ENCODE measurements at places on chromosomes 3 and 15. TPM values are rescaled to one million over a fixed set of nuclear protein-coding genes. Genes with fewer than 3 reads are reported as not detected.

GRCh38 chr3:40097131-40098117, 212.1 kb upstream of the EIF1B start:
- H3K36me3 ChIP-seq: no peaks in the 10 kb centered on the region
- no peak for DNase-seq
- H3K4me1 ChIP-seq: no peaks in the 10 kb centered on the region
- no peak overlapping the region for H3K4me3 ChIP-seq
- H3K27me3 ChIP-seq: no peaks in the 10 kb centered on the region

GRCh38 chr15:61132211-61132610, 96.9 kb downstream of the RORA start:
- no peaks in the 10 kb centered on the region for H3K27me3 ChIP-seq
- no peaks in the 10 kb centered on the region for H3K4me1 ChIP-seq
- H3K4me3 ChIP-seq: no peak overlapping the region
- H3K27ac ChIP-seq: no peak overlapping the region
- no peaks in the 10 kb centered on the region for H3K36me3 ChIP-seq

GRCh38 chr3:13451301-13451673, 28.8 kb upstream of the HDAC11 start:
- H3K36me3 ChIP-seq: no peaks in the 10 kb centered on the region
- no peak for DNase-seq
- peak overlapping the region; percentile 47 for H3K4me3 ChIP-seq
- no peaks in the 10 kb centered on the region for H3K27me3 ChIP-seq

DNA sequence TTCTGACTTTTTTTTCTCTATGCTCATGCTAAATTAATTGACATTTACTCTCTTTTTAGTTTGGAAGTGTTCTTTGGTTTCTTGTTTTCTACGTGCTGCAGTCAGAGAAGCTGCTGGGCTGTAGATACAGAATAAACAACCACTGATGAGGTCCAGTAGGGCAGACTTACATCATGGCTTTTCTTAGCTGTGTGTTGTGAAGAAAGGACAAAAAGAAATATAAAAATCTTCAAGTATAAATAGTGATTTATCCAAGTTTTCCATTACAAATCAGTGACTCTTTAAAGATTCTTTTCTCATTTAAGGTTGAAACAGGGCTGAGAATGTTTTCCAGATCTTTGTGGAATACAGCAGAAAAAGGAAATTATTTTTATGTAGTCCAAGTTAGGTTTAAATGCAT, 122.2 kb downstream of the CMSS1 start:
- no peak overlapping the region for H3K4me3 ChIP-seq
- no peak for DNase-seq
- H3K36me3 ChIP-seq: no peaks in the 10 kb centered on the region
- no peaks in the 10 kb centered on the region for H3K27me3 ChIP-seq
- H3K4me1 ChIP-seq: peaks cover 12% of the 10 kb centered on the region

DNA sequence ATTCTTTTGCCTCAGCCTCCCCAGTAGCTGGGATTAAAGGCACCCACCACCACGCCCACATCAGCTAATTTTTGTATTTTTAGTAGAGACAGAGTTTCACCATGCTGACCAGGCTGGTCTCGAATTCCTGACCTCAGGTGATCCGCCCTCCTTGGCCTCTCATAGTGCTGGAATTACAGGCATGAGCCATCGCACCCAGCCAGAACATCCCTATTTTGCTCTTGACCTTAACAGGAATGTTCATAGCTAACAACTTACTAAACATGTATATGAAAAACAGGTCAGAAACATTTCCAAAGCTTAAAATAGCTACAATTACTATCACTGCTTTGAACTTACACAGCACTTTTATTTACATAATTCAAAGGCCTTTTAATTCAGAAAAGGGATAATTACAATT, 33.7 kb downstream of the UQCC5 start:
- no peak overlapping the region for H3K27ac ChIP-seq
- no peaks in the 10 kb centered on the region for H3K4me1 ChIP-seq
- no peaks in the 10 kb centered on the region for H3K27me3 ChIP-seq
- H3K36me3 ChIP-seq: peaks cover 78% of the 10 kb centered on the region
- no peak overlapping the region for H3K4me3 ChIP-seq

GRCh38 chr3:109115451-109115850, 2.5 kb downstream of the MORC1 start:
- no peak overlapping the region for H3K27ac ChIP-seq
- H3K4me1 ChIP-seq: no peaks in the 10 kb centered on the region
- H3K27me3 ChIP-seq: no peaks in the 10 kb centered on the region
- no peaks in the 10 kb centered on the region for H3K36me3 ChIP-seq

GRCh38 chr3:197949191-197949777, 706 bp upstream of the RPL35A start:
- H3K27me3 ChIP-seq: no peaks in the 10 kb centered on the region
- H3K4me3 ChIP-seq: peak overlapping the region; percentile 80
- H3K4me1 ChIP-seq: peaks cover 29% of the 10 kb centered on the region
- H3K27ac ChIP-seq: peak overlapping the region; percentile 88
- no peak for DNase-seq

DNA sequence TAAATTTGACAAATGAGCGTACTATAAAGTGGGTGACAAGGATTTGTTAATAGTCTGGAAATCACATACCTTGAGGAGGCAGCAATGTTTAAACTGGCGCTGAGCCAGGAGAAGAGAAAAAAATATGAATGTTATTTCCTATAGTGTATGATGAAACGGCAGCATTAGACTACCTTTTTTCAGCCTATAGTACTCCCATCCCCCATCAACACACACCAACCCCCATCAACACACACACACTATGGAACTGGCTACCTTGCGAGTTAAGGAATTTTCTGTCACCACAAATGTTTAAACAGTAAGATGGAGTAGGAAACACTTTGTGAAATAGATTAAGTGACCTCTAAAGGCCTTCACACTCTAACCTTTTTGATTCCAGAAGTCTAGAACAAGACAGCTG, 46.8 kb upstream of the ZCWPW2 start:
- no peak overlapping the region for H3K27ac ChIP-seq
- no peaks in the 10 kb centered on the region for H3K27me3 ChIP-seq
- no peak overlapping the region for H3K4me3 ChIP-seq
- no peaks in the 10 kb centered on the region for H3K4me1 ChIP-seq
- DNase-seq: peak; percentile 15
- no peaks in the 10 kb centered on the region for H3K36me3 ChIP-seq

- H3K27ac ChIP-seq: no peak overlapping the region
- no peaks in the 10 kb centered on the region for H3K4me1 ChIP-seq
- no peak overlapping the region for H3K4me3 ChIP-seq
- DNase-seq: no peak
- H3K36me3 ChIP-seq: no peaks in the 10 kb centered on the region
Measured at GRCh38 chr3:35383216-35383615, 256.1 kb upstream of the ARPP21 start.

DNA sequence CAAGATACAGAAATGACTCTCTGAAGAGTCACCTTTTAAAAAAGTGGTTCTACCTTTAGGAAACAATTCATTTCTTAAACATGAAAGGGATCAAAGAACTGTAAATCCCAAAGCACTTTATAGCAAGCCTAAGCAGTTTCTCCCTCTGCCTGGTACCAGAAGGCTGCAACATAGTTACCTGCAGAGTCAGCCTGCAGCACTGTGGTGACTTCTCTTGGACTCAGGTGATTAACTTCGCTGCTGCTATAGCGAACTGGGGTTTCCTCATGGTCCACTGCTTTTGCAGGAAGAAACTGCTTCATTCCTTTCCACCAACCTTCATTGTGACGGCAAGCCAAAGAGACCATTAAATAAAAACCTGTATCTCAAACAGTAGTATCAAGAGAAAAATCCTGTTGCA, 37.3 kb downstream of the ST3GAL6 start:
- H3K4me1 ChIP-seq: no peaks in the 10 kb centered on the region
- no peak for DNase-seq
- no peaks in the 10 kb centered on the region for H3K27me3 ChIP-seq
- H3K36me3 ChIP-seq: no peaks in the 10 kb centered on the region
- no peak overlapping the region for H3K4me3 ChIP-seq

DNA sequence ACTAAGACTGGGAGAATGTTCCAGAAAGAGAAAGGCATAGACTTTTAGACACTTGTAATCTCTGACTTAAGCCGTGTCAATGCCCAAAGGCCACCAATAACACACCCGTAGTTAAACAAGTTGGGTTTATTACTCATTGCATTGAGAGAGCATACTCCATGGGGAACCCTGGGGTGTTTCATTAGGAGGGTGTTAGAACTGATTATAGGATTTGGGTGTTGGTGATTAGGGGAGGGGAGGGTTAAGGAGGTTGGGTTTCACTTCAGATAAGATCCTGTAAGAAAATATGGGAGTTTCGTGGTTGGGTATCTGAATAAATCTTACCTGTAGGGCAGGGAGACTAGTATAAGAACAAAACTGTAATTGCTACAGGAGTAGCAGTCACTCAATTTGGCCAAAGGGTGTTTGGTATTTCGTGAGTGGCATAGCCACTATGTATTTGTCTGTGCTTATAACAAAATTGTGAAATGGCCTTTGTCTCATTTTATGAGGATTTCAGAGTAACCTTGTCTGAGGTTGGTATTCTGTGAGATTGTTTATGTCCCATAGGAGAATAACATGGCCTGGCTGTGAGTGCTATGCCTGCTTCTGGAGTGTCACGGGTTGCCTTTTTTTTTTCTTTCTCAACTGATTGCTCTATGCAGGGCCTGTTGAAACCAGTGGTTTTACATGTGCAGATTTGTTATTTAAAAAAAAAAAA, 2.9 kb downstream of the HACD3 start:
- no peaks in the 10 kb centered on the region for H3K36me3 ChIP-seq
- H3K27me3 ChIP-seq: no peaks in the 10 kb centered on the region

GRCh38 chr3:71428841-71429596, 154.5 kb downstream of the FOXP1 start:
- H3K27ac ChIP-seq: peak overlapping the region; percentile 40
- H3K4me1 ChIP-seq: peaks cover 27% of the 10 kb centered on the region
- H3K4me3 ChIP-seq: no peak overlapping the region
- H3K27me3 ChIP-seq: no peaks in the 10 kb centered on the region

- no peak overlapping the region for H3K27ac ChIP-seq
- H3K27me3 ChIP-seq: no peaks in the 10 kb centered on the region
- no peak for DNase-seq
Measured at GRCh38 chr15:51647128-51647562, 24.6 kb upstream of the DMXL2 start.

DNA sequence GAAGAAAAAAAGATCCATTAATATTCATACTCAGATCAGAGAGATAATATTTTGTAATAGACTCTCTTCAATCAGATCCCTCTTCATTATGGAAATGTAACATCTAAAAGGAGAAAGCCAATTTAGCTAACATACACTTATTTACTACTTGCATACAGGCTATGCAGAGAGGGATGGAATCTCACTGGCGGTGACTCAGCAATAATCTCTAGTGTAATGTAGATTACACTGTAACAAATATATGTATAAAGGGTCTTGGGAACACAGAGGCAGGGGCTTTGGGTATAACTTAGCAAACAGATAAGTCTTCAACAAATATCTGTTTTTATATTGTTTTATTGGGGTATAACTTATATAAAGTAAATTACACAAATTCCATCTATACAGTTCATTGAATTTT, 69.6 kb downstream of the CGNL1 start:
- H3K36me3 ChIP-seq: no peaks in the 10 kb centered on the region
- H3K4me3 ChIP-seq: no peak overlapping the region
- H3K27me3 ChIP-seq: no peaks in the 10 kb centered on the region

- no peaks in the 10 kb centered on the region for H3K36me3 ChIP-seq
- H3K27me3 ChIP-seq: no peaks in the 10 kb centered on the region
- no peak for DNase-seq
- H3K27ac ChIP-seq: peak overlapping the region; percentile 51
- H3K4me1 ChIP-seq: peaks cover 3% of the 10 kb centered on the region
- H3K4me3 ChIP-seq: no peak overlapping the region
Measured at GRCh38 chr3:124620600-124621063, 109.6 kb upstream of the UMPS start.

- DNase-seq: no peak
- H3K4me3 ChIP-seq: no peak overlapping the region
Measured at GRCh38 chr15:75352186-75353080, 5.6 kb downstream of the NEIL1 start.

DNA sequence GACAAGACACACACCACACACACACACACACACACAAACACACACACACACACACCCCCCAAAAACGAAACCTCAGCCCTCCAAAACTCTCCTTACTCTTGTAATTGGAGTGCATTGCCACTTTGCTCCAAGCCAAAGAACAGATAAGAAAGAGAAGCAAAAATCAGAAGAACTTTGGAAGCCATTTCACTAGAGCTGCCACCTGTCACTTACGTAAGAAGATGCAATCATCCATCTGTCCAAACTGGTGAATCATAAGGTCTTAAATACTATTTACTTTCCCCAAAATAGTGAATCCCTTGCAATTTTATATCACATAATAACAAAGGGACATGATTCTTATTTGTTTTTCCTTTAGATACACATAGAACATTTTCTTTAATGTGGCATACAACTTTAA, 285.4 kb downstream of the ZBTB20 start:
- no peak for DNase-seq
- H3K4me3 ChIP-seq: no peak overlapping the region
- no peaks in the 10 kb centered on the region for H3K27me3 ChIP-seq

DNA sequence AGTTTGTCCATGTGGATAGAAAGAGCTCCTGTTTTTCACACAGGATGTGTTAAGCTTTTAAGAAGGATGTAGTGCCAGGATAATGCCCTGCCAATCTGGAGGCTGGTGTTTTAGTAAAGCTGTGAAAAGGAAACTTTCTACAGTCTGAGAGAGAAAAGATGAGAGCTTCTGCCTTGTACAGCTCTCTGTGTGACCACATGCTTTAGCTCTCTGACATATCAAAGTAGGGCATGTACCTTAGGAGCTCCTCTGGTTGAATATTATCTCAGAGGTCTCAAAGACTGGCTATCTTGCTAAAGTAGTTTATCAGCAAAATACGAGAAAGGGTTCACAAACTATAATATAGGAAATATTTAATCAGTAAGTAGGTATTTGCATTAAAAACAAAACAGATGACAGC, 30.4 kb downstream of the CDIN1 start:
- no peak overlapping the region for H3K27ac ChIP-seq
- H3K4me1 ChIP-seq: no peaks in the 10 kb centered on the region
- H3K4me3 ChIP-seq: no peak overlapping the region
- DNase-seq: no peak

GRCh38 chr15:83200589-83200988, 7.0 kb downstream of the HDGFL3 start:
- H3K27me3 ChIP-seq: no peaks in the 10 kb centered on the region
- no peaks in the 10 kb centered on the region for H3K36me3 ChIP-seq
- no peak overlapping the region for H3K27ac ChIP-seq

Gene CEMIP
- 30.1 TPM for polyA plus RNA-seq

Gene TMEM266
- 2.9 TPM for polyA plus RNA-seq

Gene SKIC8
- polyA plus RNA-seq: 122 TPM

Gene IL17RE
- 101 TPM for polyA plus RNA-seq

Gene GOLGA8R
- 11.6 TPM for polyA plus RNA-seq

Gene SELENOT
- polyA plus RNA-seq: 62.7 TPM

Gene TEX55
- not detected for polyA plus RNA-seq

Gene TMCO5A
- not detected for polyA plus RNA-seq

Gene THBS1
- polyA plus RNA-seq: 147 TPM

Gene PLSCR2
- polyA plus RNA-seq: 0.67 TPM

Gene BNC1
- polyA plus RNA-seq: 0.99 TPM

Gene MUSTN1
- 0.34 TPM for polyA plus RNA-seq

Gene CX3CR1
- polyA plus RNA-seq: 5.3 TPM

Gene STAC
- 1.7 TPM for polyA plus RNA-seq
